ENCODE measurements at places on chromosomes 7 and 10.

GRCh38 chr10:71179382-71179781 lies 33.0 kb upstream of the UNC5B start:
- DNase-seq: no peak

DNA sequence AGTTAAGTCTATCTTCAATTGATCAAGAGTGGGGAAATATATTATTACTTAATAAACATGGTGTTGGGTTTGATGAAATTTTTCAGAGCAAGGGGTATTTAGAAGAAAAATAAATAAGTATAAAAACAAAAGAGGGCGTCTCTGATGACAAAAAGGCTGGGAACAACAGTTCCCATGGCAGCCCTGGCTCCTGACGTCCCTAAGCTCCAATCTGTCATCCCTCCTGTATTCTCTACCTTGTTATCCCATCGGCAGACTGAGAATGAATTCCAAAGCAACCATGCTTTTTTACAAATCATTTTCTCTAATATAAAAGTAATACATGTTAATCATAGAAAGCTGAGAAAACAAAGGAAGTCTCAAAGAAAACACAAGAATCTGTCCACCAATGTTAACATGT lies 55.5 kb downstream of the SORBS1 start:
- no peak for DNase-seq

DNA sequence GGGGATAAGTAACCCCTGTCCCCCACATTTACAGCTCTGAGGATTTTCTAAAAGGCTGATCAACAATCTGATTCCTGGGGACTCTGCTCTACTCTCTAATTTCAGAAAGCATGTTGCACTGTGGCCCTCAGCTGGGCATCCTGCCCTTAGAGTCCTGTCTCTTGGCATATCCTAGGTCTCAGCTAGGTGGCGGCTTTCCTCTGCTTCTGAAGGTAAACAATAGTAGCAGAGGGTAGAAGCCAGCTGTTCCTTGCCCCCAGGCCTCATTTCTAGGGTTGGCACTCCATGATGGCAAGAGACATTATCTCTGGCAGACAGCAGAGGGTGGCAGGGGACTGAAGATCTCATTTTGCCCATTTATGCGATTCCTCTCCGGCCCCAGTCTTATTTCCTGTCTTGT lies 77.0 kb downstream of the ADCYAP1R1 start:
- no peak for DNase-seq

GRCh38 chr10:74542077-74542476 lies 284.3 kb upstream of the KAT6B start:
- no peak for DNase-seq

DNA sequence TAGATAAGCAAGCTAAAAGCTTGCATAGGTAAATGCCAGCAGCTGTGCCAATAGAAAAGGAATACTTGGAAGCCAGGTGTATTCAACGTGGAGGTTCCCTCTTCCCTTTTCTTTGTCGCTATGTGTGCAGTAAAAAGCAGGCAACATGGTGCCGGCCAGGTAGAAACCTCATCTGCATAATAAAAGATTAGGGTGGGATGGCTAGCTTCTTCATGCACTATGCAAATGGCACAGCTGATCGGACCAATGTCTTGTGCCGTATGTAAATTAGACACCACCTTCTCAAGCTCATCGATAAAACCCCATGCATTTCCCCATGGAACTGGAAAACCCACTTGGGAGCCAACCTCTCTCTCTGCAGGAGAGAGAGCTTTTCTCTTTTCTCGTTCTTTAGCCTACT lies 150.9 kb upstream of the FOXK1 start:
- no peak for DNase-seq
